ENCODE measurements at places on chromosomes 12 and 14.

GRCh38 chr12:117686911-117687377 lies 281.8 kb downstream of the KSR2 start:
- DNase-seq = no peak

DNA sequence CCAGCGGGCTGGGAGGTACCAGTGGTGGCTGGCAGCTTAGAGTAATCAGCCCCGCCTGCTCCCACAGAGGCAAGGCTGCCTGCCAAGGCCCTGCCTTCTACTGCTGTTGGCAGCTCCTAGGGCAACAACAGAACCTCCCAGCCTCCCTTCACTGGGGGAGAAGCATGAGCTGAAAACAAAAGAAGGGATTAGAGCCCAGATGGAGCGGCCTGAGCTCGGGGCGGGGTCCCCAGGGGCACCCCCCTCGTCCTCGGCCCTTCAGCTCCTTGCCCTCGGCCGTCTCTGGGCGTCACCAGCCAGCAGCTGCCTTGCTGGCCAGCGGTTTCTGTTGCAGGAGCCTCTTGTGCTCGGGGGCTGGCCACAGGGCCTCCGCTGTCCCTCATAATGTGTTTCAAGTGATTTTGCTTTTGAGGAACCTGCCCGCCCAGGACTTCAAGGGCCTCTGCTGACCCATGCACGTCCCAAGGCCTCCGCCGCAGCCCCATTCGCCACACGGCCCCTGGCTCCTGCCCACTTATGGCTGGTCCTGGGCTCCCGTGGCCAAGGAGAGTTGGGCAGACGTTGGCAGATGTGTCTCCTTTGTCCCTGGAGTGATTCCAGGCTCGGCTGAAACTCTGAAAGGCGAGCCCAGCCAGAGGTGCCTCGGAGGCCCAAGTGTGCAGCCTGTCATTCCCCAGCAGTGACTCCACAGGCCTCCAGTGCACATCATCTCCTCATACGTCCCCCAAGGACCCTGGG lies 49.7 kb downstream of the PSMA6 start:
- peak; percentile 45 for DNase-seq

- DNase-seq = no peak
These were observed 5.5 kb upstream of the SERPINA11 start for GRCh38 chr14:94458096-94458495.

- no peak for DNase-seq
These were observed 650 bp downstream of the HEBP1 start for GRCh38 chr12:12999271-12999958.

DNA sequence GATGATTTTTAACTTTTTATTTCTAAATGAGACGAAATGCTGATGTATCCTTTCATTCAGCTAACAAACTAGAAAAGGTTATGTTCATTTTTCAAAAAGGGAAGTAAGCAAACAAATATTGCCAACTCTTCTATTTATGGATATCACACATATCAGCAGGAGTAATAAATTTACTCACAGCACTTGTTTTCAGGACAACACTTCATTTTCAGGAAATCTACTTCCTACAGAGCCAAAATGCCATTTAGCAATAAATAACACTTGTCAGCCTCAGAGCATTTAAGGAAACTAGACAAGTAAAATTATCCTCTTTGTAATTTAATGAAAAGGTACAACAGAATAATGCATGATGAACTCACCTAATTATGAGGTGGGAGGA lies 139.6 kb downstream of the HMGA2 start:
- DNase-seq = no peak
